ENCODE measurements at places on chromosomes 6 and 20. TPM values are rescaled to one million over a fixed set of nuclear protein-coding genes. Genes with fewer than 3 reads are reported as not detected.
A peak's percentile ranks its signal among the peaks of the same experiment; 100 is the strongest.

GRCh38 chr6:142702501-142703460 lies 242.2 kb downstream of the HIVEP2 start:
- peak; percentile 9 for DNase-seq

DNA sequence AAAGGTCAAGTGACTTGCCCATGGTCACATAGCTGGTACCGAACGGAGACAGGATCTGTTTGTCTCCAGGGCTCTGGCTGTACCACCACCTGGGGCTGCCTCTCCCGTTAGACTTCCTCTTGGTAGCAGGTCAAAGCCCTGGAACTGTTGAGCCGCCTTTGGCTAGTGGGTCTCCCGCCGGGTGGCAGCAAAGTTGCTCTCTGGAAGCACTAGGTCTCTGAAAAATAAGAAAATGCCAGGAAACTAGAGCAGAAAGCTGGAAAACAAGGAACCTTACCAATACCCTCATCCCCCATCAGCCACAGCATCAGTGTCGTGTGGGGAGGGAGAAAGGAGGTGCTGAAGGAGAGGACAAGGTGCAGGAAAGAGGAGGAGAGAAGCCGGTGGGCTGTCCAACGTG lies 291.0 kb upstream of the SUPT3H start:
- DNase-seq: no peak

GRCh38 chr6:119430805-119431204 lies 81.2 kb upstream of the MAN1A1 start:
- no peak for DNase-seq

GRCh38 chr6:158769234-158769770 lies 49.9 kb downstream of the EZR start:
- DNase-seq: no peak

DNA sequence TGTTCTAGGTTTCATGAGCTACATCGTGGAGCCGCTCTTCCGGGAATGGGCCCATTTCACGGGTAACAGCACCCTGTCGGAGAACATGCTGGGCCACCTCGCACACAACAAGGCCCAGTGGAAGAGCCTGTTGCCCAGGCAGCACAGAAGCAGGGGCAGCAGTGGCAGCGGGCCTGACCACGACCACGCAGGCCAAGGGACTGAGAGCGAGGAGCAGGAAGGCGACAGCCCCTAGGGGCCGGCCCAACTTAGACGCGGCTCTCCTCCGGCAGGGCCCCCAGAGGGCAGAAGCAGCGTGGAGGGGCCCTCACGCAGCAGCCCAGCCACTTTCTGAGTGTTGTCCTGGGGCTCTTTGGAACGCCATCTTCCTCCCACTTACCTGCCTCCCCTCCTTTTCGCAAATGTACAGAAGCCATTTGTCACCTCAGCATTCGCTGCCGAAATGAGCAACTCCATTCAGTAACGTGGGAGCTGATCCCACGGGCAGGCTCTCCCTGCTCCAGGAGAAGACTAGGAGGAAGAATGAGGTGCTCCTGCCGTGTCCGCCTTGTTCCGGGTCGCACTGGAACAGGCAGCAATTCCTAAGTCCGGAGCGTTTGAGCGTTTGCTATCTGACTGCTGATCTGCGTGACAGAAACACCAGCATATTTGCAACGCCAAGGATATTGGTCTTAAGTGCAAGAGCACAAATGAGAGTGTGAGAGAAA lies 58.4 kb downstream of the MTFR2 start:
- no peak for DNase-seq

GRCh38 chr6:127210725-127211124 lies 55.9 kb upstream of the RNF146 start:
- DNase-seq: no peak

The PRDM1 gene
- 1.4 TPM for total RNA-seq
